ENCODE measurements at places on chromosomes 12 and 14. TPM values are rescaled to one million over a fixed set of nuclear protein-coding genes. Genes with fewer than 3 reads are reported as not detected.

Gene ARHGAP9
- not detected for total RNA-seq

Gene L3HYPDH
- total RNA-seq, result 76.9 TPM

Gene LRRK2
- total RNA-seq, result 2.4 TPM

Gene CD27
- total RNA-seq, result not detected

Gene PZP
- total RNA-seq, result not detected

Gene SCN8A
- total RNA-seq, result 38.6 TPM

Gene TMEM121
- total RNA-seq, result 6.7 TPM

Gene EML1
- 7.7 TPM for total RNA-seq

Gene CCDC60
- not detected for total RNA-seq

Gene HRK
- not detected for total RNA-seq

Gene RIMBP2
- not detected for total RNA-seq

Gene MAP1LC3B2
- total RNA-seq, result 0.59 TPM

Gene MYF6
- total RNA-seq, result not detected

Gene LRRC43
- total RNA-seq, result 0.89 TPM

Gene CDCA4
- 11.6 TPM for total RNA-seq

Gene CTDSP2
- 38.6 TPM for total RNA-seq

Gene HCAR3
- not detected for total RNA-seq

Gene TMEM179
- total RNA-seq, result 0.18 TPM

Gene GALC
- 34.4 TPM for total RNA-seq

Gene FCF1
- 46.3 TPM for total RNA-seq

Gene AQP6
- not detected for total RNA-seq

Gene KRT74
- total RNA-seq, result not detected

Gene KLHL28
- 11.0 TPM for total RNA-seq

Gene STAC3
- not detected for total RNA-seq

Gene OR6C6
- total RNA-seq, result not detected

Gene PIWIL1
- total RNA-seq, result not detected

Gene BMAL2
- total RNA-seq, result 49.0 TPM

Gene SLC7A8
- total RNA-seq, result 0.89 TPM

Gene TAC3
- not detected for total RNA-seq

Gene SYNDIG1L
- total RNA-seq, result not detected

Gene IFNG
- not detected for total RNA-seq

Gene HECTD4
- 33.3 TPM for total RNA-seq

Gene TAS2R8
- not detected for total RNA-seq

Gene RPS6KL1
- total RNA-seq, result 0.59 TPM

Gene NDUFB1
- 215 TPM for total RNA-seq

Gene KRT3
- not detected for total RNA-seq

Gene ZNF140
- total RNA-seq, result 21.6 TPM

Gene PAH
- not detected for total RNA-seq

Gene KLRG1
- total RNA-seq, result 1.1 TPM

Gene SLC5A8
- total RNA-seq, result not detected

Gene ADAM20
- total RNA-seq, result 2.4 TPM

Gene CDC42BPB
- total RNA-seq, result 175 TPM

Gene DAO
- not detected for total RNA-seq

Gene ITGB7
- total RNA-seq, result 0.42 TPM

Gene SLC25A21
- 0.89 TPM for total RNA-seq

Gene TMEM233
- total RNA-seq, result not detected

Gene DYNLL1
- total RNA-seq, result 301 TPM

Gene SMOC1
- not detected for total RNA-seq

Gene FLRT2
- total RNA-seq, result 87.9 TPM

Gene PPP1R36
- total RNA-seq, result 1.8 TPM

Gene PLA2G1B
- total RNA-seq, result not detected

Gene EPS8
- total RNA-seq, result 41.0 TPM

Gene TRHDE
- total RNA-seq, result 78.4 TPM

Gene COPS7A
- 78.9 TPM for total RNA-seq

Gene LBHD2
- total RNA-seq, result not detected

Gene TCL1B
- not detected for total RNA-seq

Gene CLEC4D
- total RNA-seq, result not detected

Gene PPM1H
- total RNA-seq, result 1.2 TPM

Measured in smooth muscle cell of the umbilical artery (primary cell).